ENCODE measurements at places on chromosomes 6 and 20.

DNA sequence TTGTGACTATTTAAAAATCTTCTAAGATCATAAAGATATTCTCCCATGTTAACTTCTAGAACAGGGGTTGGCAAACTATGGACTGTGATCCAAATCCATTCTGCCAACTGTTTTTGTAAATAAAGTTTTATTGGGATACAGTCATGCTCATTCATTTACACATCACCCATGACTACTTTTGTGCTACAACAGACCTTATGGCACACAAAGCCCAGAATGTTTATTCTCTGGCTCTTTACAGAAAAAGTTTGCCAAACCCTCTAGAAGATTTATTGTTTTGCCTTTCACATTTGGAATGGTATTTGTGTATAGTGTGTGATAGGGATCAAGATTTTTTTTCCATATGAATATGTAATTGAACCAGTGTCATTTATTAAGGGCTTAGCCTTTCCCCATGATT lies 341.7 kb downstream of the CD83 start:
- DNase-seq: no peak

GRCh38 chr6:159108426-159108985 lies 60.7 kb upstream of the FNDC1 start:
- DNase-seq: no peak

DNA sequence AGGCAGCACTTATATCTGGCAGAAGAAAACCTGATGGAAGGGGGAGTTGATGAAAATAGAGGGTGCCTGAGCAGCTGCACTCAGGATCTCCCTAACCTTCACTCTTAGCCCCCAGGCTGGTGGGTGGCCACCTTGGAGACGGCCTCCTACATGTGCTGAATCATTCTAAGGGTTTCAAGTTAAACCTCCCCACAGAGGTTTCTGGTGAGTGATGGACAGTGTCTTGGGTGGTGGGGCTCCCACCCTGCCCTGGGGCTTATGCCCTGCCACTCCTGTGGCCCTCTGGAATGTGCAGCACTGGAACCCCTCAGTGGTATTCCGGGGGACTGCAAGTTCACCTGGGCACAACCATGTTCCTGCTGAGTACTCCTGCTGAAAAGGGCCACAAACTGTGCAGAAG lies 357.2 kb downstream of the CD83 start:
- no peak for DNase-seq

GRCh38 chr6:161076181-161076677 lies 84.7 kb downstream of the MAP3K4 start:
- no peak for DNase-seq

DNA sequence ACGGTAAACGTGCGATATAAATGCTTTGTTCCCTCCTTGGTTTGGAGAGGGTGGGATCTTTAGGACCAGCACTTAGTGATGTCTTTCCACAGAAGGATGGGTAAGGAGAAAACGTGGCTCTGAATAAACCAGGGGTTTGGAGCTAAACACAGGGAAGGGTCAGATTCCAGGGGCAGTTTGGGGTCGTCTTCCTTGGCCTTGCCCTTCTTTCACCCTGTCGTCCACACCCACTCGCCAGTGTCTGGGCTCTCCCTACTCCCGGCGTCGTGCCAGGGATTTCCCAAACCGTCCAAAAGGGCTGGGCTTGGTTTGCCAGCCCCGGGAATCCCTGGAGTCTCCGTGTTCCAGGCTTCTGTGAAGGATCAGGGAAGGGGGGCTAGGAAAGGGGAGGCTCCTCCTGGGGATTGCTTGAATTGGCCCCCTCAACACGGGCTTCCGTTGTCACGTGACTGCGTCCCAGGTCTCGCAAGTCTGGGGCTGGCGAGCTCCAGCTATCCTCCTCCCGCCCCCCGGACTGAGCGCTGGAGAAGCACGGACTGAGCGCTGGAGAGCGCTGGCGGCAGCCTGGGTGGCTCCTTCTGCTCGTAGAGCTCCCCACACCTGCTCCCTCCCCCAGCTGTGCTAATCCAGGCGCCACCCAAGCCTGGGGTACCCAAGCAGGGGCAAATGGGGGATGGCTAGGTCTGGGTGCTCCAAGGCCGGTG lies 9.4 kb upstream of the ARMC12 start:
- no peak for DNase-seq

GRCh38 chr6:42624601-42625000 lies 60.8 kb downstream of the UBR2 start:
- no peak for DNase-seq

- DNase-seq: no peak
Observed at GRCh38 chr6:37862430-37862829, 42.9 kb downstream of the ZFAND3 start.

DNA sequence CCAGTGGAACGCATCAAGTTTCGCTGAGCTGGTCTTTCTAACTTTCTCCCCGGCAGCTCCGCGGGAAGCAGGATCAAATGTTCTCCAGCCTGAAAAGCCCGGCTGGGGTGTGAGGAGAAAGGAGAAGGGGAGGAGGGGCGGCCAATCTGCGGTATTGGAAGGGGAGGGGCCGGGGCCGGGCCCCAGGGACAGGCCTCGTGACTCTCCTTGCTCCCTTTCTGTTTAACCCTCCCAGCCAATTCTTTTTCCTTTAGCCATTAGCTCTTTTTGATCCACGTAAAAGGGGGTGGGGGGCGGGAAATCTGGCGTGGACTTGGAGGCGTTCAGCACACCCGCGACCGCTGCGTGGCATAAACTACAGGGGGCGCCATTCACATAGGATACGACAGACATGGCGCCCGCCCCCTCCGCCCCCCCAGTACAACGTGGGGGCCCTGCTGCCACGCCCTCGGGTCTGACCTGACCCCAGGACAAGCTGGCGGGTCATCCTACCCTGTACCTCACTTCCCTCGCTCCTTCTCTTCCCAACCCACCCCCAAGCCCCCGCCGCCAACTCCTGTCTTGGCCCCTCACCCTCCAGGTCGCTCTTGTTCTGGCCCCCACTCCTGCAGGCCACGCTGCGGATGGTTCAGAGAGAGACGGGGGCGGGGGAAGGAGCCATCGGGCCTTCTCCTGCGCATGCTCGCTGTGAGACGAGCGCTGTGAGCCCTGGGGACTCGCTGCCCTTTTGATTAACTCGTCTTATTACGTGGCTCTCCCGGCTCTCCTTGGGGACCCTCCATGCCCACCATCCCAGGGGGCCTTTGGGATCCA lies 7.8 kb upstream of the MDGA1 start:
- peak; percentile 59 for DNase-seq

GRCh38 chr20:44807051-44807683 lies 3.2 kb downstream of the RIMS4 start:
- no peak for DNase-seq

- no peak for DNase-seq
Observed at GRCh38 chr20:52922436-52922835, 49.7 kb upstream of the TSHZ2 start.

DNA sequence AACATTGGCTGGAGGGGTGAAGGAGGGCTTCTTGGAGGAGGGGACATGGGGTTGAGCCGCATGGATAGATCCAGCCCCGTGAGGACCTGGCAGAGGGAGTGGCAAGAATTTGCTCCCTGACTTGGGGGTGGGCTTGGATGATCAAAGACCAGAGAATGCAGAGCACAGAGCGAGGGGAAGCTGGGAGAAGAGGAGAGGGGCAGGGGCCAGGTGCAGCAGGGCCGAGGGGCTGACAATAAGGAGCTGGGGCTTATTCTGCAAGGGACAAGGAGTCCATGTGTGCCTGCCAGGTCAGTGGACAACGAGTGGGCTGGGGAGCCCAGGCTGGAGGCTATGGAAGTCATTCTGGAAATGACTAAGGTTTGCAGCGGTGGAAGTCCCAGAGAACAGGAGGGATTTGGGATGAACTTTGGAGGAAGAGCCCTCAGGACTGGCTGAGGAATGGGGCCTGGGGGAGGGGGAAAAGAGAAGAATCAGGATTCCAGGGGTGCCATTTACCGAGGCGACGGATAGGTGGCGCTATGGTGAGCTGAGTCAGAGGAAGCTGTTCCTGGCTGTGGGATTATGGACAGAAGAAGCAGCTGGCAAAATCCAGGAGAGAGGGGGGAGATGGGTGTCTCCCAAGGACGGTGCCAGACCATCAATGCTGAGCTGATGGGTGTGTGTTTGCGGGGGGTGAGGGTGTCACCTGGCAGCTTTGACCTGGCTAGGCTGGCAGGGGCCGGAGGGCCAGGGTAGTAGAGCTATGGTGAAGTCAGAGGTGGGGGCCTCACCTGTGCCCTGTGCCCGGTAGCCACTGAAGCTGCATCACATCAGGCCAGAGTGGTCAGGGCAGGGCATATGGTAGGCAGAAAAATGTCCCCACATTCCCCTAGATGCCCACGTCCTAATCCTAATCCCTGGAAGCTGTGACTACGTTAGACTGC lies 7.8 kb downstream of the KCNG1 start:
- no peak for DNase-seq

DNA sequence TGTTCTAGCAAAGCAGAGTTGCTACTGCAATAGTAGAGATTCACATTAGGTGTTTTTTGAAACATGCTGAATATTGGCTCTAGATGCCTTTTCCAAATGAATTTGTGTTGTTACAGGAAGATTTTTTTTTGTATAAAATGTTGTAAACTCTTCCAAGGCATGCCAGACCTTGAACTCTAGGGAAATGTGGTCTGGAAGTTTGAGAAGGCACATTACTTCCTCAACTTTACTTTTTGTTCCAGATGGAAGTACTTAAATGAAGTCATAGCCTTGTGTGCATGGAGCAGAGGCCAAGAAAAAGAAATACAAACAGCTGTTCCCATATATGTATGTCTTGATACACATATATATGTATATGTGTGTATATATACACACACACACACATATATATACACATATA lies 585.7 kb upstream of the MARCKS start:
- no peak for DNase-seq

GRCh38 chr6:135319819-135320218 lies 138.7 kb downstream of the MYB start:
- DNase-seq: no peak

DNA sequence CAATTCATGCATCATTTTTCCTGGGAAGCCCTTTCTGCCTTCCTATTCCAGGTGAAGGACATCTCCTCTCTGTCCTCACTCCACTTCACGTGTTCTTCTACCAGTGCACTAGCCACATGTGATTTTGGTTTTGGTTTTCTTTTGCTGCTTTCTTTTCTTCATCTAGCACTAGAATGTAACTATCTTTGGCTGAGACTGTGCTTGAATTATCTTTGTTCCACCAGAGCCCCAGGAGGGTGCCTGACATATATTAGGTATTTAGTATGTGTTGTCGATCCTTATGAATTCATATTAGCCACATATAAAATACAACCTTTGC lies 79.9 kb downstream of the VGLL2 start:
- no peak for DNase-seq

DNA sequence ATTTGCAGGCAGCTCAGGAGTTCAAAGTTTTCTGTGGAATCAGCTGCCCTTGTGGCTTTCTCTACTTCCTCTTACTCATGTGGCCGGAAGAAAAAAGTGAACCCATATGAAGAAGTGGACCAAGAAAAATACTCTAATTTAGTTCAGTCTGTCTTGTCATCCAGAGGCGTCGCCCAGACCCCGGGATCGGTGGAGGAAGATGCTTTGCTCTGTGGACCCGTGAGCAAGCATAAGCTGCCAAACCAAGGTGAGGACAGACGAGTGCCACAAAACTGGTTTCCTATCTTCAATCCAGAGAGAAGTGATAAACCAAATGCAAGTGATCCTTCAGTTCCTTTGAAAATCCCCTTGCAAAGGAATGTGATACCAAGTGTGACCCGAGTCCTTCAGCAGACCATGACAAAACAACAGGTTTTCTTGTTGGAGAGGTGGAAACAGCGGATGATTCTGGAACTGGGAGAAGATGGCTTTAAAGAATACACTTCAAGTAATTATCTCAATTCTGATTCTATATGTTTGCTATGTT lies 1.1 kb downstream of the MGME1 start:
- DNase-seq: no peak

DNA sequence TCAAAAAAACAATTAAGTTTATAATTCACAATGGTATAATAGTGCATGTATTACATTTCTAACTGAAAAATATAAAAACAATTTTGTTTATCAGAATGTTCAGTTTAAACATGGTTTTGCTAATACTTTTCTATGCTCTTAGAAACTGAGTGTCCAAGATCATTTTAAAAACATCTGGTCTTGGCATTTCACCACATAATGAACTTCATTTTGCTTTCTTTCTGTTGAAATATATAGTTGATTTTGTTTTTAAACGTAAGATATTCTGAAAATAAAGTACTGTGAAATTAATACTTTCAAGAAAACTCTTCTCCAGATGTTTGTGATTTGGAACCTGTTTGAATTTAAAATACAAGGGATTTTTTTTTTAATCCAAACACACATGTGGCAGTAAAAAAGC lies 264.4 kb downstream of the COL12A1 start:
- no peak for DNase-seq

DNA sequence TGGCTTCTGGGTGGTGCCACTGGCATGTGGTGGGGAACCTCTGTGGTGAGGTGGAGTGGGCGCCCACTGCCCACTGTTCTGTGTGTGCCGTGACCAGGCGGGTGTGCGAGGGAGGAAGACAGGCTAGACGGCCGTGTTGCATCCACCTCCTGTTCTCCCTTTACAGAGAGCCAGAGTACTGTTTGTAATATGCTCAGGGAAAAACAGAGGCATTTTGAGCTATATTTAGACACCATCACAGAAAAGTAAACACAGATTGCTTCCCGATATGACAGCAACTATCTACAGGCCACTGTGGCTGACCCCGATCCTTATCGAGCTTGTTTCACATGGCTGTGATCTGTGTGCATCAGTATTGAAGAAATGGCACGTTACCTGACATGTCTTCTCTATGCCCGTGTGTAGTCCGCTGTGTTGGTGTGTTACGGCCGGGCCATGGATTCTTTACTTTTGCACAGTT lies 45.6 kb downstream of the ARID1B start:
- DNase-seq: no peak

DNA sequence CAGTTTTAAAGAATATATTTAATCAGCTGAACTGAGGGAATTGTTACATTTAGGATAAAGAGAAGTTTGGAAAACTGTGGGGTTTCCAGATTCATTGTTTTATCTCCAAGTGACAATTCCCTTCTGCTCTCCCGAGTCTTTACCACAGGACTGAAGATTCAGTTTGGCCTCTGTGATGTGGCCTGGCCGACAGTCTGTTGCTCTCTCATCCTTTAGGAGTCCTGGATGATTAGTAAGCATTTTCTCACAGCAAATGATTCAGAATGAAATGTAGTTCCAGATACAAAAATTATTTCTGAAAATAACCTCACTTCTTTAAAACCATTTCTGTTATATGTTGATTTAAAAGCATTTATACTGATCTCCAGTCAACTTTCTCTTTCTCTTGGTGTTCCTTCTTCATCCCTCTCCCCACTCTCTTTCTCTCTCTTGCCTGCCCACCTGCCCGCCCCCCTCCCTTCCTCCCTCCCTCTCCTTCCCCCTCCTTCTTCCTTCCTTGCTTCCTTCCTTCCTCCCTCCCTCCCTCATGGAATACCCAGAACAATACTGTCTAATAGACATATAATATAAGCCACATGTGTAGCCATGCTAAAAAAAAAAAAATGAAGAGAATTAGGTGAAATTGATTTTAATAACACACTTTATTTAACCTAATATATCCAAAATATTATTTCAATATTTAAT lies 254.9 kb downstream of the PRL start:
- no peak for DNase-seq

DNA sequence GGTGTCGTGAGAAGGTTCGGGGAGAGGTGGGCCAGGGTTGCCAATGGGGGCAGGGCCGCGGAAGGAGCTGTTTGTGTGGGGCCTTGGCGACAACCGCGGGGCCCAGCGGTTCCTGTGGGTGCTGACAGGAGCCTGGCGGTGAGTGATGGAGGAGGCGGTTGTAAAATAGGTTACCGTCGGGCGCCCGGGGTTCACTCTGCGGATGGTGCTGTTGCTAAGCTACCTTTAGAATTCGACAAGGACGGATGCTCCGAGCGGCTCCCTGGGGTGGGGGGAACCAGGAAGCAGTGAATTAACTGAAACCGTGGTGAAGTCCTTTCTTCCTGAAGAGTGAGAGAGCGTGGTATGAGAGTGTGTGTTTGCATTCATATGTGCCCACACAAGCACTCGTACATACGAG lies 61.7 kb downstream of the CDH22 start:
- DNase-seq: peak; percentile 65

All from NCI-H2107 (cell line).